ENCODE measurements at places on chromosomes 5 and 9.

DNA sequence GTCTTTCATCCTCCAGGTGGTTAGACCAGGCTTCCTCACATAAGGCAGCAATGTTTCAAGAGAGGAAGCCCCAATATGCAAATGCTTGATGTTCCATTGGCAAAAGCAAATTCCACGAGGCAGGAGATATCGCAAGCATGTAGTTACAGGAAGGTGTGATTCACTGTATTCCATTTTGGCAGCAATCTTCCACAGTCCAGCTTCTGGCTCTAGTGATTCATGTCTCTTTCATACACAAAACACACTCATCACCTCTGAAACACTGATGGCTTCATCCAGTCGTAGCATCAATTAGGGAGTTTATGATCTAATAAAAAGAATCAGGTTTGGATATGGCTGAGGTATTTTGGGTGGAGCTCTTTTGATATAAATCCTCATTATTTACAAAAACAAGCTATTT is 552.2 kb upstream of the RIOK2 start:
- DNase-seq: no peak

DNA sequence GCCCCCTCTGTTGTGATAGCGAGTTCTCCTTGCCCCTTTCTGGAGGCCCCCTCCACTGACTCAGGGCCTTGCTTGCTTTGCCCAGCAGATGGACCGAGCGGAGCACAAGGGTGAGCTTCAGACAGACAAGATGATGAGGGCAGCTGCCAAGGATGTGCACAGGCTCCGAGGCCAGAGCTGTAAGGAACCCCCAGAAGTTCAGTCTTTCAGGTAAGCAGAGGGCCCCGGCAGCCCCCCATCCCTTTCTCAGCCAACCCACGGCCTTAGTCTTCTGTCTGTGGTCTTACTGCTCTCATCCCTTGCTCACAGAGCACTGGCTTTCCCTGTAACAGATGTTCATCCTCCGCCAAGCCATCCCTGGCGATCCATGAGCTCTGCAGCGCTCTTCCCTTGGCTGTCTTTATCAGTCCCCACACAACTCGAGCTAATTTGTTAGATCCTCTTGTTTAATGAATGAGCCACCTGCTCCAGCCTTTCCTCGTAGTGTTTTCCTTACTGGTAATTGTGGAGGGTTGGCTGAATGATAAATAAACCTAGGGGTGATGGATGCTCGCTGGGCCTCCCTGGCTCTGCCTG is 18.4 kb upstream of the RARS1 start:
- no peak for DNase-seq

DNA sequence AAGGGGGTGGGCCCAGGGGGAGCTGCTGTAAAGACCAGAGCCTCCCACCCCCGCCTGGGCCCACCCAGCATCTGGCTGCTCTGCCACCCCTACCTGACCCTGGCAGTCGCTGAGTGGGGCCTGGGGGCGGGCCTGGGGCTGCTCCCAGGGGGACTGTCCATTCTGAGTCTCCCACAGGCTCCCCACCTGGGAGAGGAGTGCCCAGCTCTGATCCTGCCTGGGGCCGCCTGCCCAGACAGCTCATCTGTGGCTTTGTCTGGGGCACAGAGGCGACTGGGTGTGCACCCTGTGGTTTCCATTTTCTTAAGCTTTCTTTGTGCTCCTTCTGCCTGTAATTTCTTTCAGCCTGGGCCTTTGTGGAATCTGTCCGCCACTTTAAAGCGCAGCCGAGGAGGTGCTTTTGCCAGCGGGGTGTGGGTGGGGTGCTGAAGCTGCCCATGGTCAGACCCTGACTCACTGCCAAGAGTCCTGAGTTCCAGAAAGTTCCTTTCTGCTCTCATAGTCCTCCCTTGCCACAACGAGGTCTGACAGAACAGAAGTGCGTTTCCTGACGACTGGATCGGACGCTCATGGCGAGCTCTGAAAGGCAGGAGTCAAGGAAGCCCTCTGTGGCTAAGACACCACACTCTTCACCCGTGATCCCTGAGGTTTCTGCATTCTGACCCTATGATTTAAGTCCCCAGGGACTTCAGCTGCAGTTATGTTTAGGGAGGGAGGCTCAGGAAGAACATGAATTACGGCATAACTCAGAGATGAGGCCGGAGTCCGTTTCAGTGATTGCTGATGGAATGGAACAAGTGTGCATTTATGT is 225.0 kb downstream of the FANCC start:
- DNase-seq: no peak

DNA sequence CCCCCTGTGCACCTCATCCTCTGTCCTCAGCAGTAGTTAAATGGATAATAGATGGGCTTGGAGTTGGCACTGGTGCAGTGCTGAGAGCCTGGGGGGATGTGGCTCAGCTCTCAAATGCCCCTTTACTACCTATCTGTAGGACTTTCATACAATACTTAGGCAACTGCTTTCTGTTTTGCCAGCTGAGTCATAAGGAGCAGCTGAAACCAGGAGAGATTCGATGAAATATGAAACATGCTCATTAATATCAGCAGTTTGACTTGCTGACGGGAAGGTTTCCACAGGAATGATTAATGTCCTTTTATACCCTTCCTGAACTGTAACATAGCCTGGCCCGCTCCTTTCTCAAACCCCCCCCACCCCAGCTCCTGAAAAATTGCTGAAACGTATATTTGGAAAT is 142.6 kb downstream of the SAXO1 start:
- DNase-seq: no peak

DNA sequence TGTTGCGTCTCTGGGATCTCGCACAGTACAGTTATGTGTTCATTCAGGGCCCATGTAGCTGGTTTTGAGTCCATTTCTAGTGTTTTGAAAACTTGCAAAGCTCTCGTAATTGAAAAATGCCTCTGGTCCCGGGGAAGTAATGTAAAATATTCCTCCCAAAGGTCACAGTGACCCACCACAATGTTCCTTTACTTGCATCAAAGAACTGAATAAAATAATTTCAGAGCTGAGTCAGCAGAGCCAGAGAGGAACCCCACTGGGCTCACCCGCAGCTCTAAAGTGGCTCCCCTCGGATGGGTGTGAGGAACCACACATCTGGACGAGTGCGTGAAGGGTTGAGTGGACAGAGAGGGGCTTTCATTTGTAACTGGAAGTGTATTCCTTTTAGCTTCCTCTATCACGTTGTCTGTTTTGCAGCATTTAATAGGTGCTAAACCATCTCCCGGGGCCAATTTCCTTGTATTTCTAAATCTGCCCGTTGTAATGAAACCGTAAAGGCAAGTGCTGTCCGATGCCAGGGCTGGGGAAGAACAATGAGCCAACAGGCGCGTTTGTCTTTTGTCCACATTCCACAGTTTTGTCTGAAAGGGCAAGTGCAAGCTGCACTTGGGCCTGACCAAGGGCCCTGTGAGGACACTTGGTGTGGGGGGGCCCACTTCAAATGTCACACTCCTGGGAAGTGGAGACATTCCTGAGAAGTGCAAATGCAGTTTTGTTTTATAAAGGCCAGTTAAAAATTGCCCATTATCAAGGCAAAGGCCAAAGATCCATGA is 29.9 kb downstream of the COL5A1 start:
- no peak for DNase-seq

All from C1 segment of cervical spinal cord (tissue), 14 donors.